ENCODE measurements at places on chromosomes 11 and 22.

DNA sequence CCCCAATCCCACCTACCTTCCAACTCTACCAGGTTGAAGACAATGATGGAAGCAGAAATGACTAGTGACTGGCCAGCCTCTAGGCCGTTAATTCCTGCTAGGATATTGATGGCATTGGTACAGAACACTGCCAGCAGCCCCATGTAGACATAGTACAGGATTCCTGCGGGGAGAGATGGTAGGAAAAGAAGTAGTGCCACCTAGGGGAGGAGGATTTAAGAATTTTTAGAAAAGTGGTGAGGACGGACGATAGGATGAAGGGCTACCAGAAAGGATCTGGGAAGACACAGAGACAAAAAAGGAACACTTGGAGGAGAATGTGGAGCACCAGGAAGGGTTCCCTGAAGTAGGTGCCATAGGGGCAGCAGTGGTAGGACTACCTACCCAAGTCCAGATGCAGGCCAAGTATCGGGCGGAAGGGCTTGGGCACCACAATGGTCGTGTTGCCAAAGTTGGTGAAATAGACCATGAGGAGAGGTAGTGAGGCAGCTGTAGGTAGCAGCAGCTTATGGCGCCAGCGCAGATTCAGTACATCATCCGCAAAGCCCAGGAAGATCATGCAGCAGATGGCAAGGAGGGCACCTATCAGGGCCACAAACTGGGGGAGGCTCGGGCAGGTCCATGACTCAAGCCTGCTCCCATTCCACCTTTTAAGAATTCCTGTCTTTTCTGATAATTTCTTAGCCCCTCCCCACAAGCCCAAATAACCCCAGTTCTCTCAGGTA, 1.2 kb downstream of the DPAGT1 start:
- no peak for DNase-seq

DNA sequence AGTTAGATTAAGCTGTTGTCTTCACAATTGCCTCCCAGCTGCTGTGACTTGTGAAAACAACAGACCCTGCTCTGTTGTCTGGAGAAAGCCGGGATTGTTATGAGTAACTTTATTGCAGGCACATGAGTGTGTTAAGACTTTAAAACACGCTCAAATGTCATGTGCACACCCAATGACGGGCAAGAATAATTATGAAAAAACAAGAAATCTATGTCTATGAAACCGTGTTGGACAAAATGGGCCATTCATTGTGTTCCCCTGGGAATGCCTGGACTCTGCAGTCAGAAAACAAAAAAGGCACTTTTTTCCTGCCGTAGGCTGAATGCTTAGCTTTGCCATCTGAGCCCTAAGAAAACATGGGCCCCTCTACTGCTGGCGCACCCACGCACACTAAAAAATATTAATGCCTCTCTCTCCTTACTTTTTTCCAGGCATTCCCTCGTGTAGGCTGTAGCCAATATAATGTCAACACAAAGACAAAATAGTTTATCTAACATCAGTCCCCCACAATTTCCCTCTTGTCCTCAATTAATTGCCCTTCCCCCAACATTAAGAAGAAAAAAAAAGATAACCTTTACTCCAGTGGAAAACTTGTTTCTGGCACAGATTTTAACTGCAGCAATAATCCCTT, 207.9 kb downstream of the SOX6 start:
- DNase-seq, result peak; percentile 93

DNA sequence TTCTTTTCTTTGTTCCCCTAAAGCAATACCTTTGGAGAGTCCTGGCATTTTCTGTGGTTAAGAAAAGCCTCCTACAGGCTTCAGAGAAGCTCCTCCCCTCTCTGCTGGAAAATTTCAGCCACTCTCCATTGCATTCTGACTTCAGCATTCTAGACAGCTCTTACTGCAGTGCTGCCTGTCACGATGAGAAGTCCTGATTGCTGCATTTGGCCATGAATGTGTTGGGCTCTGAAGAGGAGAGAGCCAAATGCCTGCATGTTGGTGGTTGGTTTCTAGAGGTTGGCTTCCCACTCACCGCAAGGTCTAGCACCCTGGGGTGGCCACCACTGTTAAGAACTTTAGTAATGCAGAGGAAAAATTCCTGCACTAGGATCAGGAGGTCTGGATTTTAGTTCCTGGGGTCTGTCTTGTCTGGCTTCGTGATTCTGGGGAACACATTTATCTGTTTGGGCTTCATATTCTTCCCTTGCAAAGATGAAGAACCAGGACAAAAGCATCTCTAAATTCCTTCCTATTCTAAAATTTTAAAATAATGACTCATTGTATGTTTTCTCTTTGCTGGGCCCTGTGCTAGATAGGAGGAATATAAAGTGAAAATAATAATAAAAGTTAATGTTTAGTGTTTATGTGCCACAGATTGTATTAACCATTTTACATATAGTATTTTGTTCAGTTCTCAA, 38.1 kb downstream of the COA4 start:
- DNase-seq, result no peak

GRCh38 chr22:46362934-46363515, 27.5 kb downstream of the TRMU start:
- no peak for DNase-seq

DNA sequence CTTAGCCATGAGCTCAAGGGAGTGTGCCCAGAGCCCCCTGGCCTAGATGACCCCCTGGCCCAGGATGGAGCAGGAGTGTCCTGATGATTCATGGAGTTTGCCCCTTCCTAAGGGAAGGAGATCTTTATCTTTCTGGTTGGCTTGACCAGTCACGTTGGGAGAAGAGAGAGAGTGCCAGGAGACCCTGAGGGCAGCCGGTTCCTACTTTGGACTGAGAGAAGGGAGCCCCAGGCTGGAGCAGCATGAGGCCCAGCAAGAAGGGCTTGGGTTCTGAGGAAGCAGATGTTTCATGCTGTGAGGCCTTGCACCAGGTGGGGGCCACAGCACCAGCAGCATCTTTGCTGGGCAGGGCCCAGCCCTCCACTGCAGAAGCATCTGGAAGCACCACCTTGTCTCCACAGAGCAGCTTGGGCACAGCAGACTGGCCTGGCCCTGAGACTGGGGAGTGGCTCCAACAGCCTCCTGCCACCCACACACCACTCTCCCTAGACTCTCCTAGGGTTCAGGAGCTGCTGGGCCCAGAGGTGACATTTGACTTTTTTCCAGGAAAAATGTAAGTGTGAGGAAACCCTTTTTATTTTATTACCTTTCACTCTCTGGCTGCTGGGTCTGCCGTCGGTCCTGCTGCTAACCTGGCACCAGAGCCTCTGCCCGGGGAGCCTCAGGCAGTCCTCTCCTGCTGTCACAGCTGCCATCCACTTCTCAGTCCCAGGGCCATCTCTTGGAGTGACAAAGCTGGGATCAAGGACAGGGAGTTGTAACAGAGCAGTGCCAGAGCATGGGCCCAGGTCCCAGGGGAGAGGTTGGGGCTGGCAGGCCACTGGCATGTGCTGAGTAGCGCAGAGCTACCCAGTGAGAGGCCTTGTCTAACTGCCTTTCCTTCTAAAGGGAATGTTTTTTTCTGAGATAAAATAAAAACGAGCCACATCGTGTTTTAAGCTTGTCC, 14.3 kb downstream of the ADORA2A start:
- DNase-seq, result no peak

DNA sequence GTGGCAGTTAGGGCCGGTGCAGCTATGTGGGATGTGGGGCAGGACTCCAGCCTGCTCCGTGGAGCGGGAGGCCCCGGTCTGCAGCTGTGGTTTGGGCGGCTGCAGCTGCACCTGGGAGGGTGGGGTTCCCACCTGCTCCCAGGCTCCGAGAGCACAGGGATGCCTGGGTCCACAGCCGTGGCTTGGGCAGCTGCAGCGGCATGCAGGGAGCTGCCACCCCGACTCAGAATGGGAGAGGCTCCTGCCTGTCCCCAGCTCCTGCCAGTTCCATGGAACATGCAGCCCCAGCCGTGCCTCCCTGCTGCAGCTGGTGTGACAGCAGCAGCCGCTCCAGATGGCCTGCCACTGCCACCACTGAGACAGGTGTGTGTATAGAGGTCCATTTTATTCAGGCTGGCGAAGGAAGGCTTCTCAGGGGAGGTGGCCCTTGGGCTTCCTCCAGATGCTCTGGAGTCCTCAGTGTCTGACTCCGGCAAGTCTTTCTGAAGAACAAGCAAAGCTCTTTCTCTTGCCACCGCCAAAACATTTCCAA, 21.8 kb upstream of the UPK3A start:
- DNase-seq, result no peak

GRCh38 chr11:75208446-75208845, 32.1 kb upstream of the TPBGL start:
- no peak for DNase-seq

- peak; percentile 58 for DNase-seq
These were observed 82.5 kb upstream of the DDI1 start for GRCh38 chr11:103953797-103954486.

DNA sequence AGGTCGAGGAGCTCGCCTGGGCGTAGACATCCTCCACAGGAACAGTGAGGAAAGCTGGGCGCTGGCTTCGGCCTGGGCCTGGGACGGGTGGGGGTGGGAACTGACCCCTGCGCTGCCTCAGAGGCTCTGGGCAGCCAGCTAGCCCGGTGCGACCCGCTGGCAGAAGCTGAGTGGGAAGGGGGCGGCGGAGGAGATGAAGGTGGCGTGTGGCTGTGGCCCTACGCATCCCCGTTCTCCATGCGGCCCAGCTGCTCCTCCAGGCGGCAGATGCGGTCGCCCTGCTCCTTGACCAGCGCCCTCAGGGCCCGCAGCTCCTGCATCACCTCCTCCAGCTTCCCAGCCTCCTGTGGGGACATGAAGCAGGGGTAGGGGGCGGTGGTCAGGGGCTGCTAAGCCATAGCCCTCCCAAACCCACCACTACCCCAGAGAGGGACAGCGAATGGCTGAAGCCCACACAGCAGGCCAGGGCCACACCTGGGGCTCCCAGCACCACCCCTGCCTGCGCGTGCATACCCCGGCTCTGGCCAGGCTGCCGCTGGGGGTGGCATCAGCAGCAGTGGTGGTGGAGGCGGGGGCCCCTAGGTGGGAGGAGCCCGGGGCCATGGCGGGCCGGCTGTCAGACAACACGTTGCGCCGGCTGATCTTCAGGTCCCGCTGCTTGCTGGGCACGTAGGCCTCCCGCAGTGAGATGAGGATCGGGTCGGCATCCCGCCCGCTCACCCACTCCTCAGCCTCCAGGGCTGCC, 848 bp upstream of the PTPRCAP start:
- DNase-seq, result no peak

- DNase-seq, result no peak
These were observed 50.4 kb downstream of the TENM4 start for GRCh38 chr11:79390477-79390876.
